Stimulated activated CD8-positive, alpha-beta memory T cell treated with anti-CD3 and anti-CD28 coated beads, Interleukin-4, amount 100 ng/mL, for 4 hours (primary cell): ENCODE measurements at places on chromosomes 5 and 9.

DNA sequence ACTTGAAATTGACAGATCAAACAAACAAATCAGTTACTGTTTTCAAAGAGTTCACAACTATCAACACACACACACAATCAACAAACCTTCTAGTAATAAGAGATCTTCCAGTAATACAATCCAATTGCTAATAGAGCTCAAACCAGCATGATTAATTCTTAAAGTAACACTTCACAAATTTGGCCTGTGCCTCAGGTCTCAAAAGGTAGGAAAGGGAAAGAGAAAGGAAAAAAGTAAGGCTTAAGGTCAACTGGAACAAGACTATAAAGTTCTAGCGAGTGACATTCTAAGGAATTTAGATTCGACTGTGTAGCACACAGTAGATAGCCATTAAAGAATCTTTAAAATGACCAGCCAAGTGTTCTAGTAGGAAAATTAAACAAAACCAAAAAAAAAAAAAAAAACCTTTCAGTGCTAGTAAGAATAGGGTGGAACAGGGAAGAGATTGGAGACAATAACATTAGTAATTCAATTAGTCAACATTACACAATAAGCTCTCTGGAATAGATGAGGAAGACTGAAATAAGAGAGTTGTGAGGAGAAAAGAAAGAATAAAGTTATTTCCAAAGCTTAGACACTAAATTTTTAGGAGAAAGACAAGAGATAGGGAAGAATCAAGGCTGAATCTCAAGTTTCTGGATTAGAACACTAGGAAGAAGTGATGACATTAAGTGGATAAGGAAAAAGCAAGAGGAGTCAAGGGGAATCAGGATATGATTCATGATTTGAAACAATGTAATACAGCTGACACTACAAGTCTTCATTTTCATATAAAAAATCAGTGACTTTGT, 86.1 kb downstream of the FBXL17 start:
- no peak for DNase-seq

- no peak for DNase-seq
Observed at GRCh38 chr9:135492886-135493669, 7.4 kb upstream of the MRPS2 start.

DNA sequence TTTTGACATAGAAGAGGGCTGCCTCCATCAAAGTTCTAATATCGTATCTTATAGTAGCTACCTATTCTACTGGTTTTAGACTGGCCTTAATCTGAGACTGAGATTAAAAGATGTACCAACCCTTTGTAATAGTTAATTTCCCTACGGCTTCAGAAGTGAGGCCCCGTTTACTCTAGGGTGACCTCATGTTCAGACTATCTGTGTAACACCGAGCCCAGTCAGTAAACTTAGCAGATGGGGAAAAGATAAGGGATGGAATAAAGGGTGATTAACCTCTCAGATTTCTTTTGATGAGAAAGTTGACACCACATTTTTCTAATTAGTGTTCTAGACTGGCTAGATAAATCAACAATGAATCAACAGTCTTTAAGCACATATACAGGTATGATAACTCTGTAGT, 283.1 kb downstream of the KCTD16 start:
- DNase-seq = no peak

- DNase-seq = no peak
Observed at GRCh38 chr5:169268019-169268418, 32.9 kb downstream of the SLIT3 start.

GRCh38 chr9:135561391-135562234, at the start of gene PAEP:
TSS of gene PAEP (plus strand) at chr9:135561756.
- no peak for DNase-seq

- DNase-seq = no peak
Observed at GRCh38 chr5:112551419-112552032, 132.4 kb upstream of the EPB41L4A start.

DNA sequence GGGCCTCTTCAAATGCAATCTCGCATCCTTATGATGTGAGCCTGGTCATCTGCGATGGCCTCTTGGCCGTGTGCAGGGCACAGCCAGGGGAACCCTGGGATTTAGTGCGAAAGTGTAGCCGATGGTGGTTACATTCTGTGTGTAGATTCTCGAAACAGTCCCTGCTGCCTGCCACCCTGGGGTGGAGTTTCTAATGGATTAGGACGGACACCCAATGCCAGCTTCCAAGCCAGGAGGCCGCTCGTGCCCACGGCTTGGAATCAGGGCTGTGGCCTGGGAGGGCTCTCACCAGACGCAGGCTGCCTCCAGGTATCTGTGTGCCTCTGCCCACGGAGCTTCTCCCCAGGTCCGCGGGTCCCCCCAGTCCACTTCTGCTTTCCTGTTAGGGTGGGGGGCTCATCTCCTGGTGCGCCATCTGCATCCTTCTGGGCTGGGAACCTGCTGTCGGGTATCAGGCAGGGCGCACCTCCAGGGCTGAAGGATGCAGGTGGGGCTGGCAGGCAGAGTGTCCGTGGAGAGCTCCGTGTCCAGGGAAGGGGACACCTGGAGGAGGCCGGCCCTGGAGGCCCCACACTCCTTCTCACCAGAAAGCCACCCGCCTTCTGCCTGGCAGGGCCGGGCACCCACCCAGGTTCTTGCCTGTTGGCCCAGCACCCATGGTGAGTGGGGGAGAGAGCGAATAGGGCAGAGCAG, 3.4 kb upstream of the SLC12A7 start:
- DNase-seq = no peak

DNA sequence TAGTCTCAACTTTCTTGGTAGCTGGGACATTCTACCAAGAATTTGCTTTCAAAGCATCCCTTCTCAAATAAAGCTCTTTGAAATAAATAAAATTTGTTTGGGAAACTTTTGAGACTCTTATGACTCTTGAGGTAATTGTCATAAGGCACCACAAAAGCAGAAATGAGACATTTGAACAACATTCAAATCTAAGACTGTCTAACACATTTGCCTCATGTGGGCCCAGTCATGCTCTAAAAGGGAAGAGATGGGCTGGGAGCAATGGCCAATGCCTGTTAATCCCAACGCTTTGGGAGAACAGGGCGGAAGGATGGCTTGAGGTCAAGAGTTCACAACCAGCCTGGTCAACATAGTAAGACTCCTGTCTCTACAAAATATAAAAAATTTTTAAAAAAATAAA, 26.4 kb downstream of the SLC31A2 start:
- no peak for DNase-seq

GRCh38 chr9:101427957-101428655, 7.5 kb downstream of the ALDOB start:
- no peak for DNase-seq

GRCh38 chr9:136700959-136701667, 11.3 kb upstream of the DIPK1B start:
- no peak for DNase-seq

- no peak for DNase-seq
Observed at GRCh38 chr5:162230348-162230747, 162.8 kb downstream of the GABRG2 start.

GRCh38 chr5:95838556-95838955, 16.0 kb upstream of the GLRX start:
- no peak for DNase-seq

GRCh38 chr9:106025453-106025852, 331.1 kb downstream of the TMEM38B start:
- DNase-seq = no peak

- no peak for DNase-seq
Observed at GRCh38 chr5:168059131-168059530, 232.3 kb upstream of the WWC1 start.

GRCh38 chr5:31182136-31182535, 11.3 kb upstream of the CDH6 start:
- DNase-seq = no peak

GRCh38 chr5:478369-478981, 35.5 kb downstream of the EXOC3 start:
- no peak for DNase-seq

- no peak for DNase-seq
Observed at GRCh38 chr5:103561685-103562452, 720 bp downstream of the NUDT12 start.

- no peak for DNase-seq
Observed at GRCh38 chr9:98886691-98887229, 56.9 kb upstream of the COL15A1 start.
